IPS DF 19.7 (cell line): ENCODE measurements at places on chromosomes 2 and 18.

DNA sequence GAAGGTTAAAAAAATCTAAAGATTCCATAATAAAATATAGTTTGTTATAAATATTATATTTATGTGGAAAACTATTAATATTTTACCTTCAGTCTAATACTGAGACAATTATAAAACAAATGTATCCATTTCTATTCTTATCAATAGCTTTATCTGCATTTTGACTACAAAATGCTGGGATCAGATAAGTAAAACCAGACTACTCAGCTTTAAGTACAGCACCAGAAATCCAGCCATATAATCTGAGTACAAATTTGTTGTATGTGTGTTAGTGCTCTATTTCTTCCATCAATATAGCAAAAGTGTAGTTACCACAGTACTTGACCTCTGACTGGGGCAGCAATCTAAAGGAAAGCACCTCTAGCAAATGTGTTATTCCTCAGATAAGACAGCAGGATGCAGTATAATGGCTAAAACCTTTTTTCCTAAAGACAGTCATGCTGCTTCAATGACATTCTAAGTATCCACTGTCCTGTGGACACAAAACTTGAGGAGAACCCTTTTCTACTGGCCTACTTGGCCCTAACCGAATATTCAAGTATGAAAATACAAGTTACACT is 68.1 kb downstream of the OLA1 start:
- DNase-seq = no peak

- no peak for DNase-seq
These were observed 1.0 kb upstream of the ANKRD62 start for GRCh38 chr18:12092398-12093229.

- DNase-seq = no peak
These were observed 12.6 kb downstream of the ERMN start for GRCh38 chr2:157312866-157313486.

DNA sequence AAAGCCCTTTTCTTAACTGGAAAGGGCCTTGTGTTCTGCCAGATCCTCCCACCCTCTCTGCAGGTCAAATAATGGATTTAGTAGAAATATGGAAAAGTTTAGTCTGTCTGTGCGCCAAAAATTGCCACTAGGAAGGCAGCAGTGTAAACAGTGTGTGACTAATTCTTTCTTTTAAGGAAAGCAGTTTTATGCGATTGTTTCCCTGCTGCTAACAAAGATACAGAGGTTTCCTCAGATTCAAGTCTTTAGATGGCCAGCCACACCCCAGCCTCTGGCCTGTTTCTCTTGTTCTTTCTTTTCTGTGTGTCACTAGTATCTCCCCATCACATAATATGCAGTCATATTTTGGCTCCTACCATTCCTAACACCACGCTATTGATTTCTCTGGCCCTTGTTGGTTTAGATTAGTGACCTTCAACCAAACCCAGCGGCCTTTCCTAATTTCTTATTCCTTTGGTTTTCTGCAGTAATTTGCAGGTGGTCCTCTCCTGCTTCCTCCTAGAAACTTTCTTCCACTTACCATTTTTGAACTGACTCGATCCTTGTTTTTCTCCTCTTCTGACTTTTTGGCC is 157.4 kb downstream of the LTBP1 start:
- DNase-seq = no peak

GRCh38 chr2:119315241-119315925 is 51.3 kb downstream of the C2orf76 start:
- no peak for DNase-seq

DNA sequence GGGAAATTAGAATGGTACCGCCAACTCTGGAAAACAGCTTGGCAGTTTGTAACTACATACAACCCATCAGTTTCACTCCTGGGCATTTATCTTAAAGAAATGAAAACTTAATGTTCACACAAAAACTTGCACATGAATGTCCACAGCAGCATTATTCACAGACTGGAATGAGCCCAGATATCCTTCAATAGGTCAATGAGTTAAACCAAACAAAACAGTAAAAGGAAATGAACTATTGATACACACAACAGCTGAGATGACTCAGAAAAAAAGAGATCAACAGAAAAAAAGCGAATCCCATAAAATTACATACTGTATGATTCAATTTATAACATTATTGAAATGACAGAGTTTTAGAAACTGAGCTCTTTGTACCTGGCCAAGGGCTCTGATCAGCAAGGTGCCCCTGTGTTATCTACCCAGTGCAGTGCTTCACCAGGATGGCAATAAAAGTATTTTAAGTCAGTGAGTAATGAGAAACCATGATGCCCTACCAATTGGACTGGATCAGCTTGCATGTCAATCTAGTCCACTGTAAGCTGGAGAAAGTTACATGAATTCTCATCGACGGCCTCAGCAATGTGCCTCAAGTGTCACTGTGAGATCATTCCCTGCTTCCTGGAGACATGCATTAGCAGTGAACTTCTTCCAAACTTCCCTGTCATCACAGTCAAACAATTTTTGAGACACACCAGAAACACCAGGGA is 21.9 kb downstream of the TMEM237 start:
- no peak for DNase-seq

DNA sequence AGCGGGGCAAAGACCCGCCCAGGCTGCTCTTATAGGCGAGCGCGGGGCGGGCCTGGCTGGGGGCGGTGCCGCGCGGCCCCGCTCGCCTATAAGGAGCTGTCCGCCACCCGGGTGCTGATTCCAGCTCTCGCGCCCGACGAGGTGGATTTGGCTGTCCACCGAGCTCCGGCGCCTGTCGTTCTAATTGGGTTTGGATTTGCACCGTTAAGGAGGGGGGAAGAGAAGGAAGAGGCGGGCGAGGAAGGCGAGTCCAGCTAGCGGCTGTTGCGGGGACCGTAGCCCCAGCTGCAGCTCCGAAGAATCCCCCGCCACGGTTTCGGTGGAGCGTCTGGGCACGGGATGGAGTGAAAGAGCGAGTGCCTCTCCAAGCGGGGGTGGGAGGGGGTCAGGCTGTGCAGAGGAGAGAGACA is at the start of gene CNTNAP5:
Gene CNTNAP5, plus strand, starts transcription at position 117 of the 410 bp plus-strand sequence. CDS start 364 bp downstream, outside the sequence.
- no peak for DNase-seq
